ENCODE measurements at places on chromosomes 12 and 14. TPM values are rescaled to one million over a fixed set of nuclear protein-coding genes. Genes with fewer than 3 reads are reported as not detected.

The CHGA gene
- not detected for total RNA-seq

The POP5 gene
- 45.0 TPM for total RNA-seq

The TMEM30B gene
- 2.8 TPM for total RNA-seq

The KLRC4 gene
- not detected for total RNA-seq

The TMEM229B gene
- total RNA-seq, result 0.64 TPM

The SIX6 gene
- not detected for total RNA-seq

The NEUROD4 gene
- not detected for total RNA-seq

The VPS37B gene
- 15.6 TPM for total RNA-seq

The RNFT2 gene
- total RNA-seq, result 13.0 TPM

The ARMH4 gene
- total RNA-seq, result not detected
